Fibroblast of mammary gland (primary cell): ENCODE measurements at places on chromosomes 3 and 15.
A peak's percentile ranks its signal among the peaks of the same experiment; 100 is the strongest.

DNA sequence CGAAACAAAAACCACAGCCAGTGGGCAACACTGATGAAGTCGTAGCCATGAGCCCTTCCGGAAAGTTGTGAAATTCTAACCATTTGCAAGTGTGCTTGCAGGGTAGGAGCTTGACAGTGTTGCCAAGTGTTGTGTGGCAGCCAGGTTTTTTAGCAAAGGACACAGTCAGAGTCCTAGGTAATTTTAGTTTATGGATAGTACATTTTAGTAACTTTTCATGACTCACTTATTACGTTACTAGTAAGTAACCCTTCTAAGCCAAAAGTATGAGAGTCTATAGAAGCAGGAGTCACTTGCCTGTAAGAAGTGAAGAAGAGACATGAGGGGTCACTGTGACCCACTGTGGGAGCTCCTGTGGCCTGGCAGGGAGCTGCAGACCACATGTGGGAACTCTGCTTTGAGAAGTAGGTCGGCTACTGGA lies 54.8 kb upstream of the ADPGK start:
- DNase-seq: peak; percentile 39

DNA sequence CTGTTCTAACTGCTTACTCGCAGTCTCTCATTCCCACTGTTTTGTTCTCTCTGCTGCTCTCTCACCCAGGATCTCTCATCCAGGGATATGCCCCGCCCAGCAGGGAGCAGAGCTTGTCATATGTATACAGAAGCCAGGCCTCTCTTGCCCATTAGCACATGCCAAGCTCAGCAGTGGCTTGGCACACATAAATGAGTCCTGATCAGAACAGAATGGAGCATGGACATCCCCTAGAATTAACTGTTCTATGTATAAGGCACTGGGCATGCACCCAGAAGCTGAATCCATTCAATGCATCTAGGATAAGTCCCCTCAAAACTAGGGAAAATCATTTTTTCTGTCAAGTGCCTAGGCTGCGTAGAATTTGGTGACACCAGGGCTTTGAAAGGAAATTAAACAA lies 61.6 kb downstream of the IGSF11 start:
- DNase-seq: no peak

DNA sequence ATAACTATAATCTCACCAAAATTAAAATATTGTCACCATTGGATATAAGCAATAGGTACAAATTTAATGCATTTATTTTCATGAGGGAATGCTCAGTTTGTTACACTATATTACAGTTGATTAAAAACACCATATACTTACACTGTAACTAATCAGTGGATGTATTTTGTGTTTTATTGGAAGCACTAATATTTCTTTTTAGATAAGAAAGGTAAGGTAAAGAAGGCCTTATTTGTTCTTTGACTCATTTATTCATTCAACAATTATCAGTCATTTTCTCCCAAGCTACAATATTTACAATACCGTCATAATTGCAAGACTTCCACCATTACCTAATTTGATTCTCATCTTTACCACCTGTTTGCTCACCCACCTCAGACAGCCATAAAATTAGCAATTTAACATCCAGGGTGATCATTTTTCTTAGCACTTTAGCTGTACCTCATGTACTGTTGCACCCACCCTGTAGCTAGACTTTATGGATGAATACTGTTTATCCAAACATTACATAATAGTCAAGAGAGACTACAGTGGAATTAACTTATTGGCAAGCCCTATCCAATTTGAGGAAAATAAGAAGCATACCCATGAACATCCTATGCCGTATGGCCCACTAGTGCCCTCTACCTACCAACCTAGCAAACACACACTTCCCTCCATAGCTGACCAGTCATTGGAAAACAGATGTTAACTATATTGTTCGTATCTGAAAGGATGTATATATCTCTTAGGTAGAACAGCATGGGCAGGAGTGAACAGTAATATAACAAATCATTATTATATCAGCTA lies 229.6 kb downstream of the BBX start:
- DNase-seq: peak; percentile 57

GRCh38 chr3:119571230-119571629 lies 8.1 kb upstream of the ADPRH start:
- DNase-seq: no peak

DNA sequence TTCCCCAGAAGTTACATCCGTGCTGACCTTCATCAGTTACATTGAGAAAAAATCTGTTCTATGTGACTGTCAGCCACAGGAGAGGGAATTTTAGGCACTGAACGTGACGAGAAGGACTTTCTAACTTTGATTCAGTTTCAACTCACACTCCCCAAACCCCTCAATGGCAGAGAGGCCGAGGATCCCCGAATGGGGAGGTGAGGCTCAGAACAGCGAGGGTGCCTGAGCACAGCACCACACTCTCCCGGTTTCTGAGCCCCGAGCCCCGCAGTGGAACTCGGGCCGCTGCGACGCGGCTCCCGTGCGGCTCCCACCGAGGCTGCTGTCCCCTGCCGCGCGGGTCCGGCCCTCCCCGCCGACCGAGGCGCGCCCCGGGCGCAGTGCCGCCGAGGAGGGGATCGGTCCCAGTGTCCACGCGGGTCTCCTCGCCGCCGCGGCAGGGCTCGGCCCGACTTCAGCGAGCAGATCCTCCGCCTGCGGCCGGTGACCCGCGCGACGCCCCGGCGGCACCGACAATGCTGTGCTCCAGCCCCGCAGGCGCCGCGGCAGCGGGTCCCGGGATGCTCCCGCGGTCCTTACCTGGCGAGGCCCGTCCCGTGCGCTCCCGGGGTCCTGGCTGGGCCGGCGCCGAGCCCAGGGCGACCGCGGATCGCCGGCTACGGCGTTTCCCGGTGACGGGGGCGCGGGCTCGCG lies 439 bp downstream of the CTXND1 start:
- no peak for DNase-seq

DNA sequence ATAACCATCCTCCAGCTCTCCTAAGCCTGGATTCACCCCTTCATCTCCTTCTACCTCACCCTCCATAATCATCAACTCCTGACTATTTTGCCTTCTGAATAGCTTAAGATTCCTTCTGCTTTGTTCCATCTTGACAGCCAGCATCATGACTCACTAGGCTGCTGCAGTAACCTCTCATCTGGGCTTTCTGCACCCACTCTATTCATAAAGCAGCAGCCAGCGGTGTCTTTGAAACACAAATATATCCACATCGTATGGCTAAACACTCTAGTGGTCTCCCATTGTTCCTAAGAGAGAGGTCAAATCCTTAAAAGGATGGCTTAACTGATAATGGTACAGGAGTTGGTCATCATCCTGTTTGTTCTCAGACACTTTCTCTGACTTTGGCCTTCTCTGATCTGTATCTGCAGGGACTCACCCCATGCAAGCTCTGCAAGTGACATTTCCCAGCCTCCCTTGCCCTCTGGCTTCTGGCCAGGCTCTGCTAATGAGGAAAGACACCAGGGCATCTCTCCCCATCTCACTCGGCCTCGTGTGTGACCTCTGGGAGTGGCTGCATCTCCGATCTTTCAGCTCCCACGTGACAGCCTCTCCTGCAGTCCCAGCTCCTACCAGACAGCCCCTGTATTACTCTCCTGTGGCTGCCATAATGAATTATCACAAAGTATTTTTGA lies 6.2 kb downstream of the GRK7 start:
- DNase-seq: peak; percentile 10

DNA sequence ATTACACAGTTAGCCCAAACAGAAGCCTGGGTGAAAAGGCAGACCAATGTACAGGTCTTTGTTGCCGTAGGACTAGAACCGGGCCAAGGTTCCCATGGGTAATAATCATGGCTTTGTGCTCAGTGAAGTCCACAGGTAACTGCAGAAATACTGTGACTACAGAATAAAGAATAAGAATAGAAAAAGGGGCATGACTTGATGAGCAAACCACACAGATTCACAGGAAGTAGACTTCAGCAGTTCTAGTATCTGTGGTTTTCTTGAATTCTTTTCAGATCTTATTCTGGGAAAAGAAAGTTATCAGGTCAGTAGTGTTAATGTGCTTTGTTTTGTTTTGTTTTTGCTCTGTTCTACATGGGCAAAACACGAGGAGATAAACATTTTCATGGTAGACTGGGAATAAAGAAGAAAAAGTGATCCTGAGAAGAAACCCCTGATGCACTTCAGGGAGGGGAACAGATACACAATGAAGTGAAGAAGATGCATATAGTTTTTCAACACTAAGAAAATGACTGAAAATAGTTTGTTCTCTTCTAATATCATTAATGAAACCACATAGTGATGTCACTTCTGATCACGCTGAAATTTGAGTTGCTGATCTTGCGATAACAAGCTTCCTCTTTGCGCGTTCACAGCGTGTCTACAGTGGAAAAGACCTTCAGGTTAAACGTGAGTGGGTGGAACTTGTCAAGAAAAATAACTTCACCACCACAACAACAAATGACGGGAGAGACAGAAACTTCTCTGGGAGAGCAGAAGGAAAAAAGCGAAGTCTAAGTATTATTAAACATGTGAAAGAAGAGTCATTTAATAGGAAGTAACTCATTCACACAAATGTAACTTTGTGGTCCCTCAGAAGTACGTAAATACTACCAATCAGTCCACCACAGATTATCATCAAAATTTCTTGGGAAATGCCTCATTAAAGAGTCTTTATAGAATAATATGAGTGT lies 315.8 kb upstream of the SATB1 start:
- no peak for DNase-seq

DNA sequence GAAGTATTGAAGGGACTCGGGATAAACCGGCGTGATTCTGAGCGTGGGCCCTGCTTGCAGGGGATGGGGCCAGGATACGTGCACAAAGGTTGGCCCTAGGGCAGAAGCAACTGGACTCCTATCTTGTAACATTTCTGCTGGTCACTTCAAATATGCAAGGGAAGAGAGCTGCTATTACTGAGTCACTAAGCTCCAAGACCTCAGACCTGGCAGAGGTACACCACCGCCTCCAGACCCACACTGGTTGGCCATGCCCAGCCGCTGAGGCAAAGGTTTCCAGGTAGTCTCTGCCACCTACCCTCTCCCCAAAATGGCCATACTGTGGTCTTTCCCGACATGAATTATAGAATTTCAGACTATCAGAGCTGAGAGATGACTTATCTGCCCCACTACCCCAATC lies 13.4 kb upstream of the STRA6 start:
- no peak for DNase-seq

DNA sequence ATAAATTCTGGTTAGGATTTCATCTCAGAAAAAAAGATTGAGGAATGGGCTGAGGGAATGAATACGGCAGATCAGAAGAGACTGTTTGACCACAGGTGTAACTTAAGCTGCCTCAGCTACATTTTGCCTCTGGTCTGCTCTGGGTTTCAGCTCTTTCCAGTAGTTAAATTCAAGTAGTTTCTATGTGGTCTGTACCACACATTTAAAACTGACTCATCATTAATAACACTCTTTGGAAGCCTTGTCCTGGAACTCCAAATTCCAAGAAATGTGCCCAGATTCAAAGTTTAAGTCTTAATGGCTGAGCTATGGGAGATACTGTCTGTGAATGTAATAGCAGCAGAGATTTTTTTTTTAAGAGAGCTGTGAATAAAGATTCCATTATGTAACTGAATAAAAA lies 133.1 kb upstream of the IGSF10 start:
- DNase-seq: peak; percentile 57

DNA sequence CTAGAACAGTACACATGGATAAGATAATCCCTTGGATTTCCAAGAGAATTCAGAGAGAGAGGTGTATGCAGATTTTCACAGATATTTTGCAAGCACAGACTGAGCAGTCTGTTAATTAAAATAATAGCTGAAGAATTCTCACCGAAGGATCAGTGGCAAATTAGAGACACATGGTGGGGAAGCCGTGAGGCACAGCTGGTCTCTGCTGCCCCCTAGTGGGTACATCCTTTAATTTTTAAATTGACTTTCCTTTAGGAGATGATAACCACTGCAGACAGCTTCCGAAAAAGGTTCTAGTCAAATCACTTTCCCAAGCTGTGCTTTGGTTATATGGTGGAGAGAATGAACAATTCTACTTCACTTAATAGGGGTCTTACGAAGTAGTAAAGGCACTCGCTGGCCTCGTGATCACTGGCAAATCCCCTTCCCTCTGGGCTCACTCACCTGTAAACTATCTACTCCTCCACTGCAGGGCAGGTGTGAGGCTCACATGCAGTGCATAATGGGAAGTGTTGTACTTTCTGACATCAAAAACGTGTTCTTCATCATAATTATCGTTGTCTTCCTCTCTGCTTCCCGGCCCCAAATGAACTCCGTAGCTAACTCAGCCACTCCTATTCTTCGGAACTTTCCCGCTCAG lies 19.5 kb downstream of the MESD start:
- DNase-seq: peak; percentile 65

DNA sequence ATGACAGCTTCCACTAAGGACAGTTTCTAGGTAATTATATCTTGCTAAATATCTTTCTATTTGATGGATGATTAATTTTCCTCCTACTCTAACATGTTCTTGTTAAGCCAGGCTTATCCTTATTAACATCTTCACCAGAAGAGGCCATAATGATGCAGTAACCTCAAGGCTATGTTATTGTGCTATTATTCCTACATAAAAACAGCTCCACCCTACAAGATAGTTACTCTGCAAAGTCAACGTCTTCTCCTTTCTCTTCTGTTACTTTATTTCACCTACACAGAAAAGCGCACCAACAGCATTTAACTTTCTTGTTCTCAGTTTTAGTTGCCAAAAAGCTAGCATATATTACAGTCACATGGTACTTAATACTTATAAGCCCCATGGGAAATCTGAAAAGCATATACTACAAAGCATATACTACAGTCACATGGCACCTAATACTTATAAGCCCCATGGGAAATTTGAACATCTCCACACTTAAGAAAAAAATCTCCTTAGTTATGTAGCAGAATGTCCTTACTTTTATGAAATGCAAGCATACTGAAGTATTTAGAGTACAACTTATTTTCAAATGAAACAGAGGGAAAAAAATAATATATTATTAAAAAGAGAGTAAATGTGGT lies 13.4 kb downstream of the ADAM10 start:
- DNase-seq: no peak

- no peak for DNase-seq
These were observed 136.5 kb downstream of the NTRK3 start for GRCh38 chr15:88120026-88120425.

GRCh38 chr3:157650172-157650571 lies 147.0 kb upstream of the VEPH1 start:
- no peak for DNase-seq

GRCh38 chr15:60646595-60646994 lies 167.7 kb upstream of the ICE2 start:
- no peak for DNase-seq

- no peak for DNase-seq
These were observed 30.5 kb downstream of the GRK7 start for GRCh38 chr3:141793476-141794260.

- peak; percentile 56 for DNase-seq
These were observed 129.8 kb downstream of the SATB1 start for GRCh38 chr3:18295171-18295920.

DNA sequence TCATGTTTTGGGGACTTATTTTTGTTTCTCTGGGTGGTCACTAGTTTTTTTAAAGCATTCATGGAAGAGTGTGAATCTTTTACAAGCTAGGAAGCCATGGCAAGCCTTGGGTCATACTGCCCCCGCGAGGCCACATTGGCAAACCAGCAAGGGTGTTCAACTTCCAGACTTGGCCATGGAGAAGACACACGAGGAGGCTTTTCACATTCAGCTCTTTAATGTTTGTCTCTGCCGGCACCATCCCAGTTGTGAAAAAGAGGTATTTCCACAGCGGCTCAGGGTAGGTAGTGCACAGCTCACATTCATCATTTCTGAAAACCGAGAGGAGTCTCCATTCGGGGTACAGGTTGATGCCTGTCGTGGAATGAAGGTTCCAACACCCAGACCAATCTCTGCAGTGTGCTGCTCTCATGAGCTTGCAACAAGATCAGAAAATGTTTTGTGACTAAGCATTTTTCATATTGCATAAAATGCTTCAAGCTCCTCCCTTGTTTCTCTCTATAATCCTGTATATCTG lies 7.7 kb downstream of the CCR5 start:
- DNase-seq: peak; percentile 57
